ENCODE measurements at places on chromosomes 13 and 19.

GRCh38 chr13:59970847-59971246 lies 192.9 kb downstream of the DIAPH3 start:
- H3K4me3 ChIP-seq, result no peak overlapping the region
- H3K27ac ChIP-seq, result no peak overlapping the region
- peaks cover 6% of the 10 kb centered on the region for H3K36me3 ChIP-seq
- no peaks in the 10 kb centered on the region for H3K27me3 ChIP-seq
- no peak for DNase-seq

DNA sequence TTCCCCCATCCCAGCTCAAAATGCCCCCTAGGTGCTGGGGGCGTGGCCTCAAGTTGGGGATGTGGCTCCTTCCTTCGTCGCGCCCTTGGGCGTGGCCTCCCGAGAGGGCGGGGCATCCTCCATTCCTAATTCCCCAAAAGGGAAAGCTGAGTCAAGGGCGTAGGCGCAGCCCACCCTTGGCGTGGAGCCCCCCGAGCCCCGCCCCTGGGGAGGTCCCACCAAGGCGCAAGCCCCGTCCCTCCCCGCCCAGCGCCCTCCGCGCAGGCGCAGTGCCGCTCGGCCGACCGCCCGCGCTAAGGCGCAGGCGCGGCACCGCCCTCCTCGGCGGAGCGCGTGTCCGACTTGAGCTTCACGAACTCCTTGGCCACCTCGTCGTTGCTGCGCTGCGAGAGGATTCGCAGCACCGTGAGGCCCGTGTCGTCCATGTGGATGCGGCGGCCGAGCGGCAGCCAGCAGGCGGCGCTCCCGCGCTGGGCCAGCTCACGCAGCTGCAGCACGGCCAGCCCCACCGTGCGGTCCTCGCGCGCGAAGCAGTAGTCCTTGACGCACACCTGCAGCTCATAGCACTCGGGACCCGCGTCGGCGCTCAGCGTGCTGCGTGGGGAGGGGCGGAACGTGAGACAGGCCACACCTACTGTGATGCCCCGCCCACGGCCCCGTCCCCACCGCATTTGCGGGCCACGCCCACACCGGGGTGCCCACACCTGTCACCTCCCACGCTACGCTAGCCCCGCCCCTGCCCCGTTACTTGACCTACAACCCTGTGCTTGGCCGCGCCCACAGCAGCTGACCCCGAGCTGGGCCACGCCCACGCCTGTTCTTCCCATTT lies 50.5 kb downstream of the COLGALT1 start:
- no peak overlapping the region for H3K27ac ChIP-seq
- H3K4me3 ChIP-seq, result peak overlapping the region; percentile 72
- DNase-seq, result peak; percentile 89
- H3K4me1 ChIP-seq, result peaks cover 7% of the 10 kb centered on the region

- H3K36me3 ChIP-seq, result no peaks in the 10 kb centered on the region
- peak; percentile 21 for DNase-seq
- no peaks in the 10 kb centered on the region for H3K27me3 ChIP-seq
- H3K27ac ChIP-seq, result no peak overlapping the region
- peaks cover 31% of the 10 kb centered on the region for H3K4me1 ChIP-seq
- no peak overlapping the region for H3K4me3 ChIP-seq
Measured at GRCh38 chr13:30569901-30570576, 47.7 kb upstream of the USPL1 start.

DNA sequence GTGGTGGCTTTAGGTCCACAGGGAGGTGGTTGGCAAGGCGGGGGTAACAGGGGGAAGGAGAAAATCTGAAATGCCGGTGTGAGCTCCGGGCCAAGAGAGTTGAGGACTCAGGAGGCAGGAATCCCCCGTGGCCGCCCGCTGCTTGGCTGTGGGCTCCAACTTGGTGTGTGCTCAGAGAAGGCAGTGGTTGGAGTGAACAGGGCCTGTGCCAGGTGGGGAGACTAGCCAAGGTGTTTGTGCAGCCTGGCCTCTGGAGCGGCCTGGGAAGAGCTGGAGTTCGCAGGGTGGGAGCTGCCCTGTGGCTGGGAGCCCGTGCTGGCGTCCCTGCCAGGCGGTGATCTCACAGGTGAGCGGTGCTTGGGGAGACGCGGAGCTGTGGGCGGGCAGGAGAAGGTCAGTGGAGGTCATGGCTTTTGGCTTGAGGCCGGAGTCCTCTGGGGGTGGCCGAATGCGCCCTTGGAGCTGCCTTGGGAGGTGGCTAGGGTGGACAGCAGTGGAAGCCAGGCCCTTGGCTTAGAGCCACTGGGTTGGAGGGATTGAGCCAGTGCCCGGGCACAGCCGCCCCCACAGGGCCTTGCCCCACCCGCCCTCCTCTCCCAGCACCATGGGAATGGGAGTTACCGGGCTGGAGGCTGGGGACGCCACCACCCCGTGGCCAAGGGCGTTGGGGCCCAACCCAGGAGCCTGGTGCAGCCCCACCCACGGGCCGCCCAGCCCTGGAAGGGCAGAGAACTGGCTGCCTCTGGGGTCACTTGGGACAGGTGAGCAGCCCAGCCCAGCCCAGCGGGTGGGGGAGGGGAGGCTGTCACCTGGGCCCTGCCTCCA lies 7.1 kb upstream of the CIRBP start:
- H3K27me3 ChIP-seq, result no peaks in the 10 kb centered on the region
- peaks cover 26% of the 10 kb centered on the region for H3K36me3 ChIP-seq
- H3K4me3 ChIP-seq, result peak overlapping the region; percentile 98
- peaks cover 55% of the 10 kb centered on the region for H3K4me1 ChIP-seq

- peaks cover 5% of the 10 kb centered on the region for H3K4me1 ChIP-seq
- H3K27me3 ChIP-seq, result no peaks in the 10 kb centered on the region
- no peak for DNase-seq
- no peak overlapping the region for H3K4me3 ChIP-seq
- H3K36me3 ChIP-seq, result peaks cover 4% of the 10 kb centered on the region
Measured at GRCh38 chr13:113548171-113548641, 36.3 kb upstream of the TFDP1 start.

- no peaks in the 10 kb centered on the region for H3K4me1 ChIP-seq
- no peaks in the 10 kb centered on the region for H3K27me3 ChIP-seq
- no peak overlapping the region for H3K4me3 ChIP-seq
- no peak for DNase-seq
Measured at GRCh38 chr13:93398167-93399035, 171.8 kb downstream of the GPC6 start.

GRCh38 chr13:100848304-100848703 lies 173.7 kb upstream of the TMTC4 start:
- no peaks in the 10 kb centered on the region for H3K36me3 ChIP-seq
- no peak overlapping the region for H3K27ac ChIP-seq
- no peaks in the 10 kb centered on the region for H3K4me1 ChIP-seq
- peaks cover 2% of the 10 kb centered on the region for H3K27me3 ChIP-seq

DNA sequence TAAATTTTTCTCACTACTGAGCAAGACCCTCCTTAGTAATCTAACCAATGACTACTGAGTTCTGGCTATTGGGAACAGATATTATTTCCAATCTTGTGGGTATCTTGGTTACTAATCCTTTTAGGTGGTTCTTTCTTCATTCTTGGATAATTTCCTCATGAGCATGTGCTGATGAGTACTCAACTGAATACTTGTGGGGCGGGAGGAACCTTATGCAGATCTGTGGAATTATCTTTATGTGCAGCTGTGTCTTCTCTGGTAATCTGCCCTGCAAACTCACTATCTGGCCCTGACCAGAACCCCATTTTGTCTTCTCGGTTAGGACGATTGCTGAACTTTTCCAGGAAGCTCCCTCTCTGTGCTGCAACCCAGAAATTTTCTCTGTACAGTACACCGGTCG lies 89.7 kb upstream of the TRPC4 start:
- no peaks in the 10 kb centered on the region for H3K4me1 ChIP-seq
- no peaks in the 10 kb centered on the region for H3K36me3 ChIP-seq
- no peak overlapping the region for H3K27ac ChIP-seq
- H3K4me3 ChIP-seq, result no peak overlapping the region
- DNase-seq, result no peak
- no peaks in the 10 kb centered on the region for H3K27me3 ChIP-seq

DNA sequence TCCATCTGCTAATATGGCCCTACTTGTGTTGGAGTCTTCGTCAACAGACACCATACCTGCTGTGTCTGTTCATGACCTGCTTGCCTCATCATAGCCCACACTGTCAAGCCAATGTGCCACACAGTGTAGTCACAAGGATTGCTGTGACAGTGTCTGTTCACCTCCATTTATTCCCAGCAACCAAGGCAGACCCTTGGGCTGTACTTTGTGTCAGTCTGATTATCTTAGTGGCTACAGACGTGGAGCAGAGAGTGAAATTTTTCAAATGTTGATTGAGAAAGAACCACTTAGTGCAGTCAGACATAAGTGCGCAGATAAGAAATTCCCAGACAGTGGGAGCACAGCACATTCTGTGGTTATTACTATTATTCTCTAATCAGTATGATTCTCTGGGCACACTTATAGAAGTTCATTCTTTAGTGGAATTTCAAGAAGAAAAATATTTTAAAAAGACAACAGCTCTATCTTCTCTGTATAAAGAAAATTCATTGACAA lies 184.6 kb downstream of the GPC6 start:
- no peak for DNase-seq
- no peak overlapping the region for H3K27ac ChIP-seq
- H3K4me3 ChIP-seq, result no peak overlapping the region
- H3K4me1 ChIP-seq, result no peaks in the 10 kb centered on the region
- H3K36me3 ChIP-seq, result no peaks in the 10 kb centered on the region

DNA sequence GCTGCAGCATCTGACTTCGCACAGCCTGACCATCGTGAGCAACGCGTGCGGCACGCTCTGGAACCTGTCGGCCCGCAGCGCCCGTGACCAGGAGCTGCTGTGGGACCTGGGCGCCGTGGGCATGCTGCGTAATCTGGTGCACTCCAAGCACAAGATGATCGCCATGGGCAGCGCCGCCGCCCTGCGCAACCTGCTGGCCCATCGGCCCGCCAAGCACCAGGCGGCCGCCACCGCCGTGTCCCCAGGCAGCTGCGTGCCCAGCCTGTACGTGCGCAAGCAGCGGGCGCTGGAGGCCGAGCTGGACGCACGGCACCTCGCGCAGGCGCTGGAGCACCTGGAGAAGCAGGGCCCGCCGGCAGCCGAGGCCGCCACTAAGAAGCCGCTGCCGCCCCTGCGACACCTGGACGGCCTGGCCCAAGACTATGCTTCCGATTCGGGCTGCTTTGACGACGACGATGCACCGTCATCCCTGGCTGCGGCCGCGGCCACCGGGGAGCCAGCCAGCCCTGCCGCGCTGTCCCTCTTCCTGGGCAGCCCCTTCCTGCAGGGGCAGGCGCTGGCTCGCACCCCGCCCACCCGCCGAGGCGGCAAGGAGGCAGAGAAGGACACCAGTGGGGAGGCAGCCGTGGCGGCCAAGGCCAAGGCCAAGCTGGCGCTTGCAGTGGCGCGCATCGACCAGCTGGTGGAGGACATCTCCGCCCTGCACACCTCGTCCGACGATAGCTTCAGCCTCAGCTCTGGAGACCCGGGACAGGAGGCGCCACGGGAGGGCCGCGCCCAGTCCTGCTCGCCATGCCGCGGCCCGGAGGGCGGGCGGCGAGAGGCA lies 13.6 kb downstream of the C19orf25 start:
- no peaks in the 10 kb centered on the region for H3K36me3 ChIP-seq
- H3K4me3 ChIP-seq, result no peak overlapping the region
- H3K27ac ChIP-seq, result no peak overlapping the region
- H3K4me1 ChIP-seq, result peaks cover 3% of the 10 kb centered on the region

DNA sequence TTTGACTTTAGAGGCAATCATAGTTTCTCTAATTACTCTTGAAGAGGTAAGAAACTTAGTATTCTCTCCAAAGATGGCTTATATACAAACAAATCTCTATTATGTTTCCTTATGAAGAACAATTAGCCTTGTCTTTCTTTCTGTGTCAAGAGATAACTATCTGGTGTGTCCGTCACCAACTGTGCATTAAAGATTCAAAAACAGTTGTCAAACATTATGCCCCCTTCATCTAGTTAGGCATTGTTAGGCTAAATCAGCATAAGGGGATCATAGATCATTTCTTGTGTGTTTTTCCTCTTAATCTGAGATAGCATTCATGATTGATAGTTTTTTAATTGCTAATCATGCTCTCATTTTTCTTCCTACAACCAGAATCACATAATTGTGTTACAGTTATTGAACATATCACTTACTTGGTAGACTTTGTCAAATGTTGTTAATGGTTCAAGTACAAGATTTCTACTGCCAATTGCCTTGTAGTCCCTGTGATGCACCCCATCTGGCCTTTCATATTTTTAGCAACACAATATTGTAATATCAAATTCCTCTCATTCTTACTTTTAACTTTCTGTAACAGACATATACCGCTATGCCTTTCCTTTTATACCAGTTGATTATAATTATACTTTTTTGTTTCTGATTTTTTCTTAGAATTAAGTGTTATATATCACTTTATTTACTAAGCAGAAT lies 612.7 kb downstream of the SLITRK6 start:
- no peak overlapping the region for H3K4me3 ChIP-seq
- H3K4me1 ChIP-seq, result no peaks in the 10 kb centered on the region
- H3K36me3 ChIP-seq, result no peaks in the 10 kb centered on the region
- H3K27me3 ChIP-seq, result no peaks in the 10 kb centered on the region
- no peak overlapping the region for H3K27ac ChIP-seq

DNA sequence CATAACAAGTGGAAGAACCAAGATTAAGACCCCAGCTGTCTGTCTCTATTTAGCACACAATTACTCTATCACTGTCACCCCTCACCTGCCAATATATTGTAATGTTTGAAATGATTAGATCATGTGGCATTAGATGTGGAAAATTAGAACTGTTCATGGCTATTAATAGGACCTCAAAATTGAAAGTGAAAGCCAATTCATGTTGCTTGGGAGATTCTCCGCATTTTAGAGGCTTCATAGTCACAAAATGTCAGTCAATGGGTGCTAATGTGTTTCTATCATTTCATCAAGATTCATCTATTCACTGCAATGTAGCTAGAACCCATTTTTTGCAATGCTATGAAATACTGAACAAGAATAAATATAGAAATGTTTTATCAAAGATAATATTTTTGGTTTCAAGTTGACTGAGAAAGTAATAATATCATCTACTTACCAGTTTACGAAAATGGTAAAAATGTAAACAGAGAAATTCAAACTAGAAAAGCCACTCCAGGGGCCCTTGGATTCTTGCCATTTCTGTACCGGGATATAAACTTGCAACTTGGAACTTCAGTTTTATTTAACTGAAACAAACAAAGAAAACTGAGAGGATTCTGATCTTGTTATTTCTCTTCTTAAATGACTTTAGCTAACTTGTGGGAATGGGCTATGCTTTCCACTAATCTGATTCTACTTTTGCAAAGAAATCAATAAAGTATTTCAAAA lies 388.6 kb downstream of the DCT start:
- no peaks in the 10 kb centered on the region for H3K36me3 ChIP-seq
- no peak overlapping the region for H3K27ac ChIP-seq
- H3K4me3 ChIP-seq, result no peak overlapping the region
- no peak for DNase-seq
- H3K27me3 ChIP-seq, result peaks cover 5% of the 10 kb centered on the region

GRCh38 chr19:28505933-28506332 lies 707.0 kb downstream of the UQCRFS1 start:
- H3K27ac ChIP-seq, result no peak overlapping the region
- H3K27me3 ChIP-seq, result peaks cover 2% of the 10 kb centered on the region
- DNase-seq, result no peak
- no peak overlapping the region for H3K4me3 ChIP-seq
- no peaks in the 10 kb centered on the region for H3K36me3 ChIP-seq

GRCh38 chr13:102395174-102395573 lies 6.7 kb downstream of the FGF14 start:
- H3K27me3 ChIP-seq, result peaks cover 16% of the 10 kb centered on the region
- peak overlapping the region; percentile 83 for H3K4me3 ChIP-seq
- no peak for DNase-seq
- peak overlapping the region; percentile 85 for H3K27ac ChIP-seq
- H3K4me1 ChIP-seq, result peaks cover 29% of the 10 kb centered on the region

- peak overlapping the region; percentile 81 for H3K4me3 ChIP-seq
- DNase-seq, result peak; percentile 55
- no peaks in the 10 kb centered on the region for H3K27me3 ChIP-seq
- H3K4me1 ChIP-seq, result peaks cover 33% of the 10 kb centered on the region
- H3K27ac ChIP-seq, result peak overlapping the region; percentile 94
Measured at GRCh38 chr19:51107406-51108065, 673 bp downstream of the CTU1 start.
